ENCODE measurements at places on chromosomes 3 and 15.
A peak's percentile ranks its signal among the peaks of the same experiment; 100 is the strongest.

DNA sequence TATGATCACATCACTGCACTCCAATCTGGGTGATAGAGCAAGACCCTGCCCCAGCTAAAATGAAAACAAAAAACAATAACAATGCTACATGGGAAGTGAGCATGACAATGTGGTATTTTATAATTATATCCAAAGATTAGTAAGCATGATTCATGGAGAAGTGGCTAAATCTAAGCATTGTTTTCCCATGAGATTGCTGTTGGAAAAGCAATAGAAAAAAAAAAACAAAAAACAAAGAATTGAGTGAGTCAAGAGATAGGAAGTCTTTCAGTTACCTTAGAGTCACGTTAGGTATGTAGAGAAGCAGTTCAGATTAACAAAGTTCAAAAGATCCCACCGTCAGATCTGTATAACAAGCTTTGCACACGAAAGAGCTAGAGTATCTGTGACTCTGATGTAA, 210.3 kb upstream of the CNTN6 start:
- DNase-seq = no peak

DNA sequence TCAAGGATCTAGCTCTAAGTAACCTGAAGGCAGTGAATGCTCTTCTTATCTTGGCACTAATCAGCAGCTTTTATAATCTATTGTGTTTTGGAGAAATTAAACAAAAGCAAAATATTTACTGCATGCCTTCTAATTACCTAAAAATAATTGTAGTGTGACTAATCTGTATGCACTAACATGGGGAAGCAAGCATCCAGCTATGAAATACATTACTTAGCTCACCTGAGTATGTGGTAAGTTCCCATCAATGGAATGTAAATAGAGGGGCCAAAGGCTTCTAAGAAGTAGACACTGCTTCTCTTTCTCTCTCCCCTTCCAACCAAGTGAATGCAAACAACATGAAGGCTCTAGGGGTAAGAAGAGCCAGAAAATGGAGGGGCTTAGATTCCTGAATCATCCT, 165.6 kb downstream of the STAG1 start:
- no peak for DNase-seq

DNA sequence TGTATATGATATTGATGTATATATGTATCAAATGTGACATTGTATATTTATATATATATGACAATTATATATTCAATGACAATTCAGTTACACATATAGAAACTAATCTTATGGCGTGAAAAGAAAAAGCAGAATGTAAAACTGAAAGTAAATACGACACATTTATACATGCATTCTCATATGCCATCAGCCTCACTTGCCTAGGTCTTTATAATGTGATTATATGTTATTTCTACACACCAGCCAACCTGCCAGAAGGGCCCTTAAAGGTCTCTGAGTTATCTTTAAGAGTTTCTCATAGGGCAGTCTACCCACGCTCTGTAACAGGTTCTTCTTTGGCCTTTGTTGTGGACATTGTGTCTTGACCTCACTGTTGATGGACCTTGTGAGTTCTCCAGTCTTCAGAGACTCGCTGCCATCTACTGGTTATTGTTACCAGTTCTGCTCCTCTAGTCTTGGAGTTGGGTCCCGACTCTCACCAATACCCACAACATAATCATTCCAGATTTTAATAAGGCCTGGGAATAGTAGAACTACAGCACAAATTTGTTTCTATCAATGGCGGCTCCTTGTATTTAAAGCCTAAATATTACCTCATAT, 371.5 kb upstream of the GOLIM4 start:
- DNase-seq = no peak

- DNase-seq = no peak
Observed at GRCh38 chr3:146157325-146158060, 3.5 kb downstream of the PLOD2 start.

DNA sequence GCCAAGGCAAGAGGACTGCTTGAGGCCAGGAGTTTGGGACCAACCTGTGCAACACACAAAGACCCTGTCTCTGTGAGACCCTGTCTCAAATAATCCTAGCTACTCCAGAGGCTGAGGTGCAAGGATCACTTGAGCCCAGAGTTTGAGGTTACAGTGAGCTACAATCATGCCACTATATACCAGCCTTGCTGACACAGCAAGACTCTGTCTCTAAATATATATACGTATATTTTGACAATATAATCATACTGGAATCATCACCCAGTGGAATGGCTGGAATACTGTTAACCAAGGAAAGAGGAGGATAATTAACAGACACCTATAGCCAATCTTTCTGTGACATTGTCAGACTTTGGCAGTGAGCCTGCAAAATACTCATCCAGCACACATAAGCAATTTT, 9.0 kb upstream of the MAP1A start:
- no peak for DNase-seq

DNA sequence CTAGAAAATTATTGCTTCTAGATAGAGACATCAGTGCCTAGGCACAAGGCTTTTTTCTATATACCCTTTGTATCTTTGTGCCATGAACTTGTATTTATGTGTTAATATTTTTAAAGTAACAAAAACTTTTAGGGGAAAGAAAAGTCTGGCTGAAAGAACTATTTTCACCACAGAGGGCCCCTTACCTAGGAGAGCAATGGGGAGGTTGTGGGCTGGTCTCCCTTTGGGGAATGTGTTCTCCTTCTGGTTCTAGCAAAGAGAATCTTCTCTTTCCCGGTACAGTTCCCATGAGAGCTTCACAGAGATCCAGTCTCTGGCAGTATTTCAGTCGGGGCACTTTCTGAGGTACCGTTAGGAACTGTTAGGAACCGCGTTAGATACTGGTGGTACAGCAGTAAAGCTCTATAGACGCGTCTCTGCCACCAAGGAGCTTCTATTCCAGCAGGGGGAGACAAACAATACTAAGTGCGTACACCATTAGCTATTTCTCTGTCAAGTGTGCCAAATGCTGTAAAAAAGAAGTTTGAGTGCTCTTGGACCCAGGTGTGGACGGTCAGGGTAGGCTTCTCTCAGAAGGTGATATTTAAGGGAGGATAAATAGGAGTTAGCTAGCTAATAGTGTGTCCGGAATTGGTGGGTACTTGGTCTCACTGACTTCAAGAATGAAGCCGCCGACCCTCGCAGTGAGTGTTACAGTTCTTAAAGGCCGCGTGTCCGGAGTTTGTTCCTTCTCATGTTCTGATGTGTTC, 4.6 kb upstream of the EPB42 start:
- DNase-seq = peak; percentile 62

GRCh38 chr15:42405863-42406482, 46.7 kb downstream of the CAPN3 start:
- no peak for DNase-seq

DNA sequence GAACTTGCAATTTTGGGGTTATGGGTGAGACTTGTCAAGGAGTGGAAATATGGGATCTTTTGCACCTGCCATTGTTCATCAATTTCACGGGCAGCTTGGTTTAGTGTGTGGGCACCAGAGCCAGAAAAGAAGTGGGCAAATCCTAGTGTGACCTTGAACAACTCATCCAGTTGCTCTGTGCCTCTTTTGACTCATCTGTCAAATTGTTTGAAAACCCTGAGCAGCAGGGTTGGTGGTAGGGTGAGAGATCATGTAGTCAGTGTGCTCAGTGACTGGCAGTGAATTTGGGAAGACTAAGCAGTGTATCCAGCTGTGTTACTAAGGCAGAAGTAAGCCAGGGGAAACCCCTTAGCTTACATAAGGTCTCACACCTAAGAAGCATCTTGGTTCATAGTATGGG, 293.0 kb upstream of the TRIM42 start:
- DNase-seq = no peak

DNA sequence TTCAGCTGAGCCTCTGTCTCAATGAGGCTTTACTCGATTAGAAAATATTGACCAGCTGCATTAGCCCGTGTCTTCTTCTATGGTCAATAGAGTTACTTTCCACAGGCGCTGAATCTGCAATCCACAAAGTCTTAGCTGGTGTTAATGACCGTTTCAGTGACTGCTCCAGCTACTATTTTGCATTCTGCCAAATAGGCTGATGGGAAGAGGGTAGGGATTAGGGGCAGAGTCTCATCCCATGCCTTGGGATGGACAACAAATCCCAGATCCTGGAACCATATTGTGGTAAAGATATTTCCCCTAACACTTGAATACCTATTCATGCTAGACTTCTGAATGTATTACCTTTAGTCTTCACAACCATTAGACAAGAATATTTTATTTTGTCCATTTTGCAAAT, 29.5 kb upstream of the MAGI1 start:
- no peak for DNase-seq

DNA sequence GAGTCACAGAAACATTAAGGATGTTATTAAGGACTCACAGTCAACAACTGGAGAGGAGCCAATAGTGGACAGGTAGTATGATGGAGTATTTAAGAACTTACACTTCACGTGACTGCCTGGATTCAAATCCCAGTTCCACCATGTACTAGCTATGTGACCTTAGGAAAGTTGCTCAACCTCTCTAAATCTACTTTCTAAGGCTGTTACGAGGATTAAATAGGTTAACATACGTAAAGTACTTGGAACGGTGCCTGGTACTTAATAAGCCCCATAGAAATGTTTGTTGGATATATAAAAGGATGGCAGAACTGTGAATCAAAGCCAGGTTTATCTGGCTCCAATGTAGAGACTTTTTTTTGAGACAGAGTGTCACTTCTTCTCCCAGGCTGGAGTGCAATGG, 24.4 kb downstream of the THRB start:
- no peak for DNase-seq

DNA sequence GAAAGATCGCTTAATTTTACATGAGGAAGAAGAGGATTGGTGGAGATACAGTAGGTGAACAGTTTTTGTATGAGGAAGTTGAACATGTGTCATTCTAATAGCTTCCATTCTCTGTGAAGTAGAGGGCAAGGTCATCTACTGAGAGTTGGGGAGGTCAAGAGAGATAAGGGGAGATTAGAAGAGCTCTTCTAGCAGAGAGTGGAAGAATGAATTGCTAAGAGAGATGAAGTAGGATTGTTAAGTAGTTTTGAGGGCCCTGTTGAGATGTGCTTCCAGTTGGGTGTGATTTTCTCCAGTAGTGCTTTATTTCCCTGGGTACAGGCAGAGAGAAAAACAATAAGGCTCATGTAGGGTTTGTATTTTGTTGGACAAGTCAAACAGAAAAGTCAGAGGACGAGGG, 5.2 kb downstream of the OPA1 start:
- no peak for DNase-seq

DNA sequence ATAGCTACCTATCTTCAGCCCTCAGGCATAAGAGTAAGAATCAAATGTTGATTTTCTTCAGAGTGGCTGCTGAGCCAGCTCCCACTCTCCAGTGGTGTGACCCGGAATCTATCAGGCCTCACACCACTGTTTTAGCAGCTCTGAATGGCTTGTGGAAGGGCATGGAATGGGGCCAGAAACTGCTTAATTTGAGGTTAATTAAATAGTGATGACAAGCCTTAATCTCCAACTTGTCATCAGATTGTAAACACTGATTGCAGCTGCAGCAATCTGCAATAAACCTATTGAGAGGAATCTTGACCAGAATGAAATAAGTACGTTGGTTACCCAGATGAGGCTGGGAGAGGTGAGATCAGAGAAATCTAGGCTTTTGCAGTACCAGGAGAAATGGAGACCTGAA, 317.4 kb downstream of the FHIT start:
- DNase-seq = no peak

DNA sequence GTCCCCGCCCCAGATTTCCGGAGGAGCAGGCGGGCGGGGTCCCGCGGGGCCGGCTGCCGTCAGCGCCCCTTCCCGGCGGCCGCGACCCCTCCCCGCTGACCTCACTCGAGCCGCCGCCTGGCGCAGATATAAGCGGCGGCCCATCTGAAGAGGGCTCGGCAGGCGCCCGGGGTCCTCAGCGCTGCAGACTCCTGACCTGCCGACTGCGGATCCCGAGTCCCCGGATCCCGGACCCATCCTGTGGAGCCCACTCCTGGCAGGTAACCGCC, at the start of gene TRH:
Gene TRH (plus strand): TSS at position 157 of the 269 bp plus-strand sequence. CDS start 1,097 bp downstream, outside the sequence.
- no peak for DNase-seq

GRCh38 chr15:50905055-50905454, 3.4 kb upstream of the AP4E1 start:
- DNase-seq = no peak

DNA sequence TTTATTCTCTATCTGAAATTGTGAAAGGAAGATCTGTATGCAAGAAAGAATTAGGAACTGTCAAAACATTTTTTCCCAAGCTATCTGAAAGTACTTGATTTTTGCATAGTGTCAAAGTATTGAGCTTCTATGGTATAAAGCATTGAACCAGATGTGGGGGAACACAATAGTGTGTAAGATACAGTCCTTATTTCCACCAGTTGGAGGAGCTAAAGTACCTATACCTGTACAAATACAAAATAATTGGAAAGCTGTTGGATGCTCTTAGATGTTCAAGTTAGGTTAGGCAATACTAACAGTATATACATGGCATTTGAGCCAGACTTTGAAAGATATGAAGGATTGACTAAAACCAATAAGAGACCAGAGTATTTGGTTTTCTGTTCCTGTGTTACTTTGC, 148.4 kb downstream of the B3GALNT1 start:
- DNase-seq = no peak

All from CD4-positive, alpha-beta T cell treated with Interleukin-21 for 1 hour (primary cell).